ENCODE measurements at places on chromosomes 6 and 20.
A peak's percentile ranks its signal among the peaks of the same experiment; 100 is the strongest.

GRCh38 chr6:109877028-109878004, 100.8 kb upstream of the GPR6 start:
- no peak for DNase-seq

- no peak for DNase-seq
Measured at GRCh38 chr6:158018041-158018771, 36.5 kb downstream of the SYNJ2 start.

DNA sequence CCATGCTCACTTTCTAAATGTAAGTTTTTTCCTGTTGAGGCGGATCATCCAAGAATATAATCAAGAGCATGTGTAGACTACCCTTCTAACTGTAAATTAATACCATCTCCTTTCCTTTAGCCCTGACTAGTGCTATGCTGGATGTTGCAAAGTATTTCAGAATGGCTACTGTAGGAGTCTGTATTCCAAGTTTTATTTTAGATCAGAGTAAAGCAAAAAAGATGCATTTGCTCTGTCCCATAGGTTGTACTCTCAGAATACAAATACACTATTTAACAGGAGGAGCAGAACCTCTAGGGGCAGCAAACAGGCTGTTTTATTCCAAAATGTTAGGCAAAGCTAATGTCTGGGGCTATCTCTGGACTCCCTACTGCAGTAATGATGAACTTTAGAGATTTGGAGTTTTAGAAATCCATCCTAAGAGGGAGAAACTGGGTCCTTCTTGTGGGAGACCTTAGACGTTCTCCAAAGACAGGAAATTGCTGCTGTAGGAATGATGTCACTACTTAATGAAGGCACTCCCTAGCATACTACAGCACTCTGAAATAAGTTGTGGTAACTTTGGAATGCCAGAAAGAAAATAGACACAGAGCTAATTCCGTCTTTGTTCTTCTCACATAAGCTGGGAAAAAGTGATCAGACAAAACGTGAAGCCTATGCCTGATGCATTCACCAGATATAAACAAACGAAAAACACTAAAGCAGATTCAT, 392.4 kb upstream of the HS3ST5 start:
- DNase-seq: peak; percentile 0

- no peak for DNase-seq
Measured at GRCh38 chr6:83860782-83861495, 1.4 kb downstream of the CYB5R4 start.

- DNase-seq: no peak
Measured at GRCh38 chr20:62724692-62725595, 16.3 kb downstream of the NTSR1 start.

DNA sequence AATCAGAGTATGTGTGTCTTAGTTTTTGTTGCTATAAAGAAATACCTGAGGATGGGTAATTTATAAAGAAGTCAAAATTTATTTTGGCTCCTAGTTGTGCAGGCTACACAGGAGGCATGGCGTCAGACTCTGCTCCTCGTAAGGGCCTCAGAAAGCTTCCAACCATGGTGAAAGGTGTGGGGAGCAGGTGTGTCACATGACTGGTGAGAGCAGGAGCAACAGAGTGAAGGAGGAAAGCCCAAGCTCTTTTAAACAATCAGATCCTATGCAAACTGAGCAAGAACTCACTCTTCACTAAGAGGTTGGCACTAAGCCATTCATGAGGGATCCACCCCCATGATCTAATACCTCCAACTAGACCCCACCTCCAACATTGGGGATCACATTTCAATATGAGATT, 1524.3 kb downstream of the HACE1 start:
- DNase-seq: no peak

DNA sequence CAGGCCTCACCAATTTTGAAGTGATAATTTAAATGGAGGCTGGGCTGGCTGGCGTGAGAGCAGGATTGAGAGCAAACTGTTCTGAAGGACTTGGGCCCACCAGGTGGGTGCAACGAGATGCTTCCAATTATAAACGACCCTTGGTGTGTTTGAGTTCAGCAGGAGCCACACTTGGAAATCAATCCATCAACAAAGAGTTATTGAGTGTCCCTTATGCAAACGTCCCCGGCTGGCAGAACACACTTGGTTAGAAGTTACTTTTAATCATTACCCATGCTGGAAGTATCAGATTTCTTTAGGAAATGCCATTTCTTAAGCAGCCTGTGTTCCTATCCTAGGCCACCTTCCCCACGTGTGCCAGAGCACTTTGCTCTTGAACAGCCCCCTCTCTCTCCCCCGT, 37.8 kb upstream of the ZNF831 start:
- DNase-seq: no peak

- DNase-seq: no peak
Measured at GRCh38 chr20:50323209-50323608, 132.6 kb downstream of the CEBPB start.

DNA sequence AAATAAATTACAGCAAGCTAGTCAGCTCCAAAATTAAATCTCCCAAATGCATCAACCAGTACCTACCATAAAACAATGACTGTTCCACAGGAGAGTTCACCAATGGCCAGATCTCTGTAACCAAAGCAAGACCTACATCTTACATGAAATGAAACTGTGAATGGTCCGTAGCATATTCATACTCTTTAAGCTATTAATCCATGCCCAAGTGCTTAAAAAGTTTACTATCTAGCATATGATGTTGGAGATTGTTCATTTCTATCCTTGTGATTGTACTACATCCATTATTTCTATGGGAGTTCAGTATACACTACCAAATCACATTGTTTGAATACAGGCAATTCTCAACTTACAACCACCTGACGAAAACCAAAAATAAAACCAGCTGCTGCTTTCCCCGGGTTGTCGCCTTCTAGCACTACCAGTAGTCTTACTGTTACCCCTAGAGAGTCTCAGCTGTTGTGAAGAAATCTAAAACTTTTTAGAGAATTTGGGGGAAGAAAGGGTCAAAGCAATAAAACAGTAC, 38.0 kb downstream of the HIVEP2 start:
- DNase-seq: no peak

GRCh38 chr20:40046703-40047102, 642.3 kb downstream of the MAFB start:
- no peak for DNase-seq

- DNase-seq: no peak
Measured at GRCh38 chr20:50321797-50322480, 131.3 kb downstream of the CEBPB start.

DNA sequence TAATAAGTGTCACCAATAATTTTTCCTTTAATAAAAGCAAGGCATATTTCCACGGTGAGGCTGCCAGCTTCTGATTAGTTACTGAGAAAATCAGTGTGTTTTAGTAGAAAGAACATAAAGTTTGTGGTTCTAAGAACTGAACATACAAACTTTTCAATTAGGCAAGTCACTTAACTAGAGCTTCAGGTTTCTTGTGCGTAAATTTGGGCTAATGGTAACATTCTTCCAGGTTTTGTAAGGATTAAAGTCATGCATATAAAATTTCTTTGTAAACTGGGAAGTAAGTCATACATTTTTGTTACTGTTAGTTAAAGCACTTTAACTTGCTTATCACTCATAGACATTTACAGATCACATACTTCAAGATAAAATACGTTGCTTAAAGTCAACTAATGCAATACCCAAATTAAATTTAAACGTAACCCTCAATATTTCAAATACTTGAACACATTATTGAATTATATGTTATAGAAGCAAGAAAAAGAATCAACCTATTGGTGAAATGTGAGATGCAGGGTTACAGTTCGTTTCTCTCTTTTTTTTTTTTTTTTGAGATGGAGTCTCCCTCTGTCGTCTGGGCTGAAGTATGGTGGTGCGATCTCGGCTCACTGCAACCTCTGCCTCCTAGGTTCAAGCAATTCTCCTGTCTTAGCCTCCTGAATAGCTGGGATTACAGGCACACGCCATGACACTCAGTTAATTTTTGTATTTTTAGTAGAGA, 327.3 kb upstream of the NOX3 start:
- no peak for DNase-seq

GRCh38 chr6:132812756-132813172, 1.6 kb upstream of the RPS12 start:
- DNase-seq: no peak

DNA sequence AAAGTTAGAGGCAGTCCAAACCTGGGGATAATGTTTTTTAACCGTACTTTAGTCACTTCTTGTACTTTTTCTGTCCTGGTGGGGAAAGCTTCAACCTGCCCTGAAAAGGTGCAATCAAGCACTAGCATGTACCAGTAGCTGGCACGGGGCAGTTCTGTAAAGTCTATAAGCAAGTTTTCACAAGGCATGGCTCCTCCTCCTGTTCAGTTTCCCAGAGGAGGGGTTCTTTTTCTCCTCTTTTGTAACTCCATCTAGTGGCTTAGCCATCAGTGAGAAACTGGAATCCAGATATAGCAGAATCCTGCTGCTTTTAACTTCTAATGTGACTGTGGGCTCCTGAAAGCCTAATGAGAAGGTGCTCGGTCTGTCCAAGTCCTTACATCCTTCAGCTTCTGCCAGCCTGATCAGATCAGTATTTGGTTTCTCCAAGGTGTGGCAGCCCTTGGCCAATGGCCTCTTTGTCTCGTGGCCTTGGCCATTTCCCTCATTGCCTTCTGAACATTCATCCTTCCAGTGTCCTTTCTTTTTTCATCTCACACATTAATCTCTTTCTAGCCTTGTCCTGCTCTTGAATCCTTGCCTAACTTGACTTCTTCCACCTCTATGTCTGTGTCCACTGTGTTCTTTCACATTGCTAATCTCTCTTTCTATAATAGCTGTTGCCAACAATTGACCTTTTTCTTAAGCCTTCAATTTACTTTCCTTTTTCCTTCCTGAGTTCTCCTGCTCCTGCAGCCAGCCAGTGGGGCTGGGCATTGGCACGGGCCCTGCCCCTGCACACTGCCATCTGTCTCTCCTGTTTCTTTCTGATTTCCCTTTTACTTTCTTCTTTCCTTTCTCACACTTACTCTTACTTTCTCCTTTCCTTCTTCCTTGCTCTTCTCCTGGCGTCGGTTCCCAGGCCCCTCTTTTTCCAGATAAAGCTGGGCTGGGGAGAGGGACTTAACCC, 222.0 kb upstream of the SYNCRIP start:
- DNase-seq: no peak

- no peak for DNase-seq
Measured at GRCh38 chr6:139367810-139368351, 6.6 kb downstream of the CITED2 start.

- no peak for DNase-seq
Measured at GRCh38 chr6:116931456-116931855, 54.4 kb downstream of the RFX6 start.

GRCh38 chr6:11865680-11866300, 87.2 kb upstream of the ADTRP start:
- DNase-seq: no peak

DNA sequence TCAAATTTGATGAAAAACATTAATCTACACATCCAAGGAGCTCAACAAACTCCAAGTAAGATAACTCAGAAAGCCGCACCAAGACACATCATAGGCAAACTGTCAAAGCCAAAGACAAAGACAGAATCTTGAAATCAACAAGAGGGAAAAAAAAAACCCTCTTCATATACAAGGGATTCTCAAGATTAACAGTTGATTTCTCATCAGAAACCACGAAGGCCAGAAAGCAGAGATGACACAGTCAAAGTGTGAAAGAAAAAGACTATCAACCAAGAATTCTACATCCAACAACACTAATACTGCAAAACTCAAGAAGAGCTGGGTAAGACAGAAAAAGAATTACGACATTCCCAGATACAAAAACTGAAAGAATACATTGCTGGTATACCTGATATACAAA, 73.8 kb downstream of the CDK19 start:
- DNase-seq: no peak
